ENCODE measurements at places on chromosomes 1 and 21. TPM values are rescaled to one million over a fixed set of nuclear protein-coding genes. Genes with fewer than 3 reads are reported as not detected.

DNA sequence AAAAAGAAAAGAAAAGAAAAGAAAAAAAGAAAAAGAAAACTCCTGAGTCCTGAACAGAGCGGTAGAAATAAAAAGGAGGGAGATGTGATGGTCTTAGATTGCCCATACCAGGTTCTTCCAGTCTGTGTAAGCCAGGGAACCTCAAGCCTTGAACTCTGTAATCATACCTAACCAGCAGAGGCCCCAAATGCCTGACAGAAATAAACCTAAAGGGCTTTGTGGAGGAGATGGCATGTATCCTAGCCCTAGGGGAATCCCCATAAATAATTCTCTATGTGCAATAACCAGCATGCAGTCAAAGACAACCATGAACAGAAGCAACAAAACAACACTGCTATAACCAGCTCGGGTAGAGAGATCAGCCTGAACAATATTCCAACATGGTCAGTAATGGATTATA is 40.4 kb downstream of the USP48 start:
- DNase-seq = no peak

GRCh38 chr1:60596791-60597750 is 485.3 kb upstream of the NFIA start:
- DNase-seq = no peak

Gene AMY1C
- 5.9 TPM for polyA plus RNA-seq

Gene SPRR2D
- polyA plus RNA-seq = not detected

Gene SPRR2B
- polyA plus RNA-seq = not detected

Gene GBP7
- polyA plus RNA-seq = 0.26 TPM

Gene ZNF593OS
- polyA plus RNA-seq = 1.2 TPM
